ENCODE measurements at places on chromosomes 16 and 17.

DNA sequence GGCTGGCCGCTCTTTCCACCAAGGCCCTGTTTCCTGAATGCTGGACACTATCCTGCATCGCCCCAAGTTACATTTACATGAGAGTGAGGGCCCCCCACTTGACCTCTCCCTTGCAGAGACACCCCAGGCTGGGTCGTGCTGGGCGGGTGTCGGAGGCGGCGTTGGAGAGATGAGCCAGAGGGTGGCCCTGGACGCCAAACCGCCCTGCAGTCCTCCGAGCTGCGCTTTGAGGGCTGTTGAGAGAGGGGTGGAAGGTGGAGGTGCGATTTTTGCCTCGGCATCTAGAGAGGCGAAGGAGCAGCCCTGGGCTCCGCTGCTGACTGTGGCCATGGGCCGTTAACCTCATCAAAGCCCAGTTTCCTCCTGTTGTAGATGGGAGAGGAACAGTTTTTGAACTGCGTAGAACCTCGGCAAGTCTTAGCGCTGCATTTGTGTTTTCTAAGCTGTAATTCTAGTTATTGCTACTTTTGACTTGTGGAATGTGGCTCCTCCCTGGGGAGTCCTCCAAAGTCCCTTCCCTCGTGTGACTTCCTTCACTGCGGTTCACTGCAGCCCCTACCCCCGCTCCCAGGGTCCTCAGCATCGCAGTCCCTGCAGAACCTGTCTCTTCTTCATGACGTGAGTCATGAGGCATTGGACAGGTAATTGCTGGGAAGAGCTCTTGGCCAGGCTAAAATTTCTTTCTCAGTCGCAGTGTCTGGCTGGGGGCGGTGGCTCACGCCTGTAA is 986 bp upstream of the ELOB start:
- no peak for DNase-seq

GRCh38 chr16:68470461-68471150 is 22.3 kb upstream of the SMPD3 start:
- DNase-seq: no peak

GRCh38 chr16:72241930-72242329 is 70.0 kb upstream of the PMFBP1 start:
- DNase-seq: no peak

GRCh38 chr17:32111141-32111771 is 31.0 kb upstream of the RHOT1 start:
- DNase-seq: no peak

DNA sequence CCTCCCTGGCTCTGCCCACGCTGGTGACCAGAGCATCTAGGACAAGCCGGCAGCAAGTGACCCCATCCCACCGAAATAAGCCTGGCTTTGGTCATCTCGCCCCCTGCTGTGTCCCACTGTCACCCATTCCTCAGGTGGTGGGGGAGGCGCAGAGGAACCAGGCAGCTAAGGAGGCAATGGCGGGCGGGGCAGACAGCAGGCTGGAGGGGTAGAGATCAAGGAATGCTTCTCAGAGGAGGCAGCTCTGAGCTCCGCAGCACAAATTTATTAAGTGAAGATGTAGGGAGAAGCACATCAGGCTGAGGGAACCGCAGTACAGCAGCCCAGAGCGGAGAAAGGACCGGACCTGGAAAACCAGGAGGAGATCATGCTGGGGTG is 7.5 kb upstream of the KREMEN2 start:
- no peak for DNase-seq

- DNase-seq: no peak
Measured at GRCh38 chr17:5236938-5237540, 2.4 kb upstream of the SCIMP start.

DNA sequence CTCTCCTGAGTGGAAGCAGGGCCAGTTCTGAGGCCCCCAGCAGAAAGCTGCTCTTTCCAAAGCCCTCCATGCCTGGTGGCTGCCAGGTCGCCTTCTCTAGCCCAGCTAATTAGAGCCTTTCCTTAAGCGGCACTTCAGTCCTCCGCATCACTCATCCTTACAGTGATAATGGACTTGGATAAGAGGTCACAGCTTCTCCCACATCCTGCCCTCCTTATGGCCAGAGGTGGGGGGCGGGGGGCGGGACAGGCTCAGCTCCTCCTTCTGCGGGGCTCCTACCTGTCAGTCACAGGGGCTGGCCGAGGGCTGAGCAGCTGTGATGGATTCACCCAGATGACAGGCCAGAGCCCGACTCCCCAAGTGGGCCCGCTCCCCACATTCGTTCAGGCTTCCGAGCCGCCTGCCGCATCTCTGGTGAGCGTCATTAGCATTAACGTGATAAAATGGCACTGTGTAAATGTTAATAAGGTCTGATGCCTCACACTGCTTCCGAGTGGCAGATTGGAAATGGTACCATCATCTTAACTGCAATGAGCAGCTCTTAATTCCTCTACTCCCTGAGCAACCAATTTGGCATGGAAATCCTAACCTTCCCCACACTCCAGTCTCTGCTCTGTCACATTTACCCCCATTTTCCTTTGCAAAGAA is 41.3 kb downstream of the GRIN2C start:
- DNase-seq: no peak

- no peak for DNase-seq
Measured at GRCh38 chr17:64095144-64095882, 34.6 kb downstream of the ERN1 start.

GRCh38 chr17:33016920-33017319 is 25.3 kb downstream of the SPACA3 start:
- no peak for DNase-seq

DNA sequence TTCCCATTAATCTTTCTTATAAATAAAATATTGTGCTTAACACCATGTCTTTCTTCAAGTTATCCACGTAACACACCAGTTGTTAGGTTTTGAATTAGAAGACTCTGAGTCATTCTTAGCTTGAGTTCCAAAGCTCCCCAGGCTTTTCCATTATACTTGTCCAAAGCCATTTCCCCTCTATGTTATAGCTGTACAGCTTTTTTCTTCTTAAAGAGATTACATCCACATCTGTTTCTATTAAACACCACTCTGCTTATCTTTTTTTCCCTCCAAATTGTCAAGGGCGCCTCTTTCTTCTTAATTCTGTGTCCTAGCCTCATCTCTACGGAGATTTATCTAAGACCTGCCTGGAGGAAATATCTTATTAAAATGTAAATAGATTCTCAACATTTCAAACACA is 139.4 kb upstream of the CPHXL start:
- no peak for DNase-seq

DNA sequence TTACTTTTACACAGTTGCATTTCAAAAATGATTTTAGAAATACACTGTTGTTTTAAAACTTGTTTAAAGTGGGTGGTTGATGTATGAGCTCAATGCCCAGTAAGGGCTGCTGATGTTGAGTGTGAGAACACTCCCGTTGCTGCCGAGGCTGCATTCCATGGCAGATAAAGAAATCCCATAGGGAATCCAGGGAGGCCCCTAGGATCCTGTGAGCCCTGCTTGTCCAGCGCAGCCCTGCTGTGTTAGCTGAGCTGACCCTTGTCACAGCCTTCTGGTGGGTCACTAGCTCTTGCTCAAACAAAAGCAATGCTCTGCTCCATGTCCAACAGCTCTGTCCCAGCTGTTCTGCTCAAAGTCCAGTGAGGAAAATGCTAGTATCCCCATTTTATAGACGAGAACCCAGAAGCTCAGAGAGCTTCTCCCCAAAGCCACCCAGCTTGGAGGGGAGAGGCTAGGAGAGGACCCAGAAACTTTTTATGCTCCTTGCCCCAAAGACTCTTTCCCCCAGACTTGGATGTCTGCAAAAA is 18.6 kb upstream of the COL1A1 start:
- DNase-seq: no peak

DNA sequence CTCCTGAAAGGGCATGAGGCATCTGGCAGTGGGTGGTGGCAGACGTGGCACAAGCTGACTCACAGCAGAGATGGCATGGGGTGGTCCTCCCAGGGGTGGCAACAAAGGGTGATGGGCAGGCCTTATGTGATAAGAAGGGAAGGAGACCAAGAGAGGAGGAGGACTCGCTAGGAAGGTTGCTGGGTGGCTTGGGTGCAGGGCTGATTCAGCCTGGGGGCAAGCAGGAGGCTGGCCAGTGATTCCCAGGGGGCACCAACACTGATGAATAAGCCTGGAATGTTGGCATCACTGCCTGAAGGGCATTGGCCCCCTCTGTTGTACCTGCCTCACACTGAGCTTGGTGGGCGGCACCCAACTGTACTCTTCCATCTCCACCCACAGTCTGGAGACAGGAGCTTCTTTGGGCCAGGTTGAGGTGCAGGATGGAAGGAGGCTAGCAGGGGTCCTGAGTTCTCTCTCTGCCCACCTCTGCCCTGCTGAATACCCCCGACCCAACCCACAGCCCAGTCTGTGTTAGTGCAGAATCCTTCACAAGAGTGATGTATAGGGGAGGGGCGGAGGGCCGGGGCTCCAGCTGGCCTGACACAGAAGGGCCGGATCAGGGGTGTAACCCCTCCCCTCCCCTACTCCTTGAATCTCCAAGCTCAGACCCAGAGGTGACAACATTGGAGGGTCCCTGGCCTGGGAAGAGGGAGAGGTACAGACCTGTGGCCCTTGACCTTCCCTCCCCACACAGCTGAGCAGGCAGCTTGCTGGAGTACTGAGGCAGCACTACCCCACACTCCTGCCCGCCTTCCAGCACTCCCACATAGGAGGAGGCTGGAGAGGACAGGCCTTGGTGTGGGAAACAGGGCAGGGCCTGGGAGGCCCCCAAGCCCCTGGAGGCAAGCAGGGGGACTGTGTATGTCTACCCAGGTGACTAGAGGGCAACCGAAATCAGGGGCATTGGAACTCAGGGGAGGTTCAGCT is 2.6 kb downstream of the STAC2 start:
- no peak for DNase-seq

GRCh38 chr16:69188716-69189115 is 1.8 kb downstream of the SNTB2 start:
- DNase-seq: no peak

GRCh38 chr16:55873122-55873521 is 2.1 kb downstream of the CES5A start:
- DNase-seq: no peak

- DNase-seq: no peak
Measured at GRCh38 chr17:64786337-64786736, 124.2 kb upstream of the SMURF2 start.

GRCh38 chr17:64477849-64478248 is 19.0 kb downstream of the POLG2 start:
- no peak for DNase-seq

Measured in SW 1271 (cell line).